Stimulated activated CD4-positive, alpha-beta T cell treated with anti-CD3 and anti-CD28 coated beads, Interleukin-15, amount 100 ng/mL, for 48 hours (primary cell): ENCODE measurements at places on chromosomes 11 and 22.

DNA sequence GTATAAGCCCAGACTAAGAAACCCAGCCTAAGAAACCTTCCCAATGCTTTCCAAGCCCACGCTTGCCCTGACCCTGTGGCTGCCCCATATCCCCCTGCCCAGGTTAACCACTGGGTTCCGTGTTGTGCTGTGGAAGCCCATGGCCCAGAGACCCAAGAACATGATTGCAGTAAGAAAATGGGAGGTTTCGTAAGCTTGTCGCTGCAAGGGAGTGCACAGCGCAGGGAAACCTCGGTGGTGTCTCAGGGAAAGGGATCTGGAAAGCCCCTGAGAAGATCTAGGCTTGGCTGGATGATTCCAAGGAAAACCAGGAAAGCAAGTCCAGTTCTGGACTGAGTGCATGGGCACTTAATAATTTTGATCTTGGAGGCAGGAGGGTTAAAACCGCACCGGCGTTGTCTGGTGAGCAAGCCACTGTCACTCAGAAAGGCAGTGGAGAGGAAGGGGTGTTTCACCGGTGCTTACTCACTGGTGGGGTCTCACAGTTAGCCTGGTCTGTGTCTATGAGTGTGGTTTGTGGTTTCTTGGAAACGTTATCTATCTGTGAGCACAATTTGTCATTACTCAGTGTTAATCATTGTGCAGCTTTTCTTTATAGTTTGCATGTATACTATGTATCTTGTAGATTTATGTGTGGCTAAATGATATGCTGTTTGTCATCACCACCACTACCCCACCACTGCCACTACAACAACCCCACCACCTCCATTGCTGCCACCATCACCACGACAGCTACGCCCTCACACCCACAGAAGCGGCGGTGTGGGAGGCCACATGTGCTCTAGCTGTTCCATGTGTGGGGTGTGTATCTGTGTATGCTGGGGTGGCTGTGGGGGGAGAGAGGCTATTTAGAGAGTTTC is 53.3 kb upstream of the PRDM11 start:
- DNase-seq: no peak

GRCh38 chr22:36319595-36320497 is 66.9 kb downstream of the APOL1 start:
- DNase-seq: no peak

GRCh38 chr22:33051960-33052839 is 6.0 kb downstream of the SYN3 start:
- DNase-seq: no peak

DNA sequence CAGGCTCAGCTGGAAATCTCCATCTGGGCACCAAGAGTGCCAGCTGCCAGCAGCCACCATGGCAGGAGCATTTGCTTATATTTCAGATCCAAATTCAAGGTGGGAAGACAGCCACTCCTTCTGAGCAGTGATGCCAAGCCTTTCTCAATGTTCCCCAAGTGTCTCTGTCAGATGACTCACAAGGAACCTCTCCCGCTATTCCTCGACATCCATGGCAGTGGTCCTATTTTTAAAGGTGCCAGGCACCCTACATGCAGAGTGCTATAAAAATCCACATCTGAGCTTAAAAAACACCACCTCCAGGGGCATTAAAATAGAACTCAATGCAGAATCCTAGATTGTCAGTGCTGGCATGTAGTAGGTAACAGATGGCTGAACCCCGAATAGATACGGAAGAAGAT is 112.1 kb downstream of the SLC1A2 start:
- DNase-seq: no peak

GRCh38 chr11:111733016-111733415 is 33.2 kb downstream of the PPP2R1B start:
- no peak for DNase-seq

DNA sequence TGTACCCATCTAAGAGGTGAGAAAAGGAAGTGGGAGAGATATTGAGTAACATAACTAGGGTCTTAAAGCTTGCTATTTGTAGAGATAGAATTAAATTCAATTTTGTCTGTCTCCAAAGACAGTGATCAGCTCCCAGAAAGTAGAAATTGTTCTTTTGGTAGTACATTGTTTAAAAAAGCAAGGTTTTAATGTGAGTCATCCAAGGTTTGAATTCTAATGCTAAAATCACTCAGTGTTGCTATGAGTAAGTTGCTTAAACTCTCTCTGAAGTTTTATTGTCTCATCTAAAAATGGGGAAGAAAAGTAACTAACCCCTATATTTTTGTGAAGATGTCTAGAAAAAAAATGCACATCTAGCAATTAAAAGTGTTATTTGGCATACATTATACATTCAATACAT is 1004.5 kb upstream of the CCDC90B start:
- DNase-seq: no peak

DNA sequence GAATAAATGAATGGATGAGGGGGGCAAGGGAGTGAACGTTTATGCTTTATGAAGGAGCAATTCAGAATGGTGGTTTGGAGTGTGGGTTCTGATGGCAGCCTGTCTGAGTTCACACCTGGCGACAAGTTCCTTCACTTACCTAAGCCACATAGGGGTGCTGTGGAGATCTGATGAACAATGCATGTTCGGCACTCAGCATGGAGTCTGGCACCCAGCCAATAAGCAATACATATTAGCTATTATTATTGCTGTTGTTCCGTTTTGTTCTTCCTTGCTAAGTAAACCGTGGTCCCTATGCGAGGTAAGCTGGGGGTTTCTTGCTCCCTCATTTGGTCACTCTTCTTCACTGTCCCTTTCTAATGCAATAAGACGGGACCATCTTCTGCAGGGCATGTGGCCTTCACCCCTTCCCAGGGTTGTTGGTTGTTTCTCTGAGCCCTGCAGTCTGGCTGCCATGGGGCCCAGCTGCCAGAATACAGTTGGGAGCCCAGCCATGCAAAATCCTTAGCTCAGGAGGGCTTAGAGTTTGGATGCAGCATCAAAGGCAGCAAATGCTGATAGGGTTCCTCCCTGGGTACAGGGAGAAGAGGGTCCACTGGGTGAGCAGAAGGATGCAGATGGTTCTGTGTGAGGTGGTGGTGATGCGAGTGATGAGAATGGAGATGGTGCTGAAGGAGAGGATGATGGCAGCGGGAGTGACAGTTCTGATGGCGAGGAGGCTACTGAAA is 6.4 kb upstream of the PKNOX2 start:
- DNase-seq: no peak
